CD8-positive, alpha-beta memory T cell (primary cell): ENCODE measurements at places on chromosomes 11 and 22. TPM values are rescaled to one million over a fixed set of nuclear protein-coding genes. Genes with fewer than 3 reads are reported as not detected.
A peak's percentile ranks its signal among the peaks of the same experiment; 100 is the strongest.

- H3K36me3 ChIP-seq = no peaks in the 10 kb centered on the region
- H3K27ac ChIP-seq = no peak overlapping the region
- H3K27me3 ChIP-seq = peaks cover 7% of the 10 kb centered on the region
- no peak overlapping the region for H3K4me3 ChIP-seq
Measured at GRCh38 chr11:60431251-60431650, 1.9 kb downstream of the MS4A5 start.

GRCh38 chr22:40542821-40543540 is 93.5 kb downstream of the MRTFA start:
- no peak overlapping the region for H3K4me3 ChIP-seq
- no peak overlapping the region for H3K27ac ChIP-seq
- H3K4me1 ChIP-seq = no peaks in the 10 kb centered on the region
- no peaks in the 10 kb centered on the region for H3K27me3 ChIP-seq
- no peaks in the 10 kb centered on the region for H3K36me3 ChIP-seq

The PCF11 gene
- total RNA-seq = 63.7 TPM

DNA sequence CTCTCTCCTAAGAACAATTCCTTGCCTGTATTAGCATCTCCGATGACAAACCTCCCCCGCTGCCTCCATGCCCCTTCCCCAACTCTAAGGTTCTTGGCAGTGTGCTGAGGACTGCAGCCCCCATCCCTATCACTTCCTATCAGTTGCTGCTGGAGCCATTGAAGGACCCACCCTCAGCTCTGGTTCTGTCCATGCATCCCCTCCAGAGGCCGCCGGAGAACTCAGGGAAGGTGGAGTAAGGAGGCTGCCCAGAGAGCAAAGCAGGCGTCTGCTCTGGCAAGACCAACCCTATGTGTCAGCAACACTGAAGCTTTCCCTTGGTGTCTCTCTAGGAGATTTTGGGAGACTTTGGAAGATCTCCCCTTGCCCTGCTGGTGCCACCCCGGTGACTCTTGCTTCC is 1139.5 kb downstream of the TBC1D22A start:
- no peak overlapping the region for H3K4me3 ChIP-seq
- H3K36me3 ChIP-seq = no peaks in the 10 kb centered on the region
- H3K4me1 ChIP-seq = no peaks in the 10 kb centered on the region
- H3K27ac ChIP-seq = no peak overlapping the region

The PHETA2 gene
- 3.1 TPM for total RNA-seq

- H3K36me3 ChIP-seq = no peaks in the 10 kb centered on the region
- no peak for DNase-seq
- H3K27ac ChIP-seq = no peak overlapping the region
- no peaks in the 10 kb centered on the region for H3K4me1 ChIP-seq
- no peak overlapping the region for H3K4me3 ChIP-seq
Measured at GRCh38 chr11:97772705-97773104, 1248.0 kb upstream of the CNTN5 start.

The MUC2 gene
- total RNA-seq = not detected

DNA sequence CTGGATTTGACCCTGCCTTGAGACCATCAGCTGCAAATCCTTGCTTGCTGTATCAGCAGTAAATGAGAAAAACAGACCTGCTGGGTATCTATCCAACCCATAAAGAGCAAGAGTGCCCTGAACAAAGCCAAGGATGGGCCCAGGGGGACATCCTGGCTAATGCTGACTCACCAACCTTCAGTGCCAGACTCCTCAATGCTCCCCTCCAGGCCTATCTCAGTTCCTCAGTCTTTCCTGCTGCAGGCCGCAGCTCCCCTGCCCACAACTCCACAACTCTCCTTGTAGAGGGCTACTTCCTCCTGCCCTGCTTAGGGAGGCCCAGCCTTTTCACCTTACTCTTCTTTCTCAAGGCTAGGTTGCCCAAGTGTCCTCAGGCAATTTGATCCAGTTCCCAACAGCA is 2.6 kb downstream of the LAMTOR1 start:
- H3K27ac ChIP-seq = no peak overlapping the region
- peaks cover 31% of the 10 kb centered on the region for H3K4me1 ChIP-seq
- H3K27me3 ChIP-seq = no peaks in the 10 kb centered on the region
- H3K36me3 ChIP-seq = peaks cover 25% of the 10 kb centered on the region
- no peak for DNase-seq

The OR8G5 gene
- total RNA-seq = not detected

DNA sequence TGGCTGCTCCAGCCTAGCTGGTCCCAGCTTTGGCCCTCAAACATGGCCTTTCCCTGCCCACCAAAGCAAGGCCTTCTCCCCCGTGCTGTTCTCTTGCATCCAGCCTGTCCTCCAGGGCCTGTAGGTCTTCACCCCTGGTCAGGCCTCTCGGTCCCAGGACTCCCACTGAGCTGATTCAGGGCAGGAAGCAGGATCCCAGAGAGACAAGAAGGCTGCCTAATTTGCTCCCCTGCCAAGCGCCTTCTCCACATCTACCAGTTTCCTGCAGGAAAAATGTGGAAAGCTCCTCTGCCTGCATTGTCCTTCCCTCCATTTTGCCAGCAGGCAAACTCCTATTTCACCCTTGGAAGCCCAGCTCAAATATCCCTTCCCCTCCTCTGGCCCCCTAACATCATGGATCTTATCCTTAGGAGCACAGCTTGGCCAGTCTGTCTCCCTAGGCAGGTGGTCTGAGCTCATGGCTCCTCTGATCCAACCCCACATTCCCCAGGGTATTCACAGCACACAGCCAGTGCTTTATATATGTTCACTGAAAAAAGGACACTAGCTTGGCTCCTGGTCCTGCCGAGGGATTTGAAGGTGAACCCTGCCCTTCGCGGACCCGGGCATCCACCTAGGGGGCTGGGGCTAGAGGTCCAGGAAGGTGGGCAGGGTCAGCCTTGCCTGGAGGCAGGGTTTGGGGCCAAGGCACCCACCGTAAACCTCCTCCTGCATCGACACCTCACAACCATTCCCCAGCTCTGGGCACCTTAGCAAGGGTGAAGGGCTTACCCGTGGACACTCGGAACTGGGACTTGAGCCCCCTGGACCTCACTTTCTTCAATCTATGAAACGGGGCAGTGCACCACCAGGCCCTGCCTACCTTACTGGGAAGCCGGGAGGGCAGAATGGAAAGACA is 968 bp downstream of the RHBDD3 start:
- H3K4me3 ChIP-seq = peak overlapping the region; percentile 100
- H3K36me3 ChIP-seq = no peaks in the 10 kb centered on the region

The NRIP3 gene
- 2.2 TPM for total RNA-seq

GRCh38 chr11:35036639-35037038 is 102.3 kb upstream of the CD44 start:
- DNase-seq = no peak
- peaks cover 24% of the 10 kb centered on the region for H3K4me1 ChIP-seq
- no peaks in the 10 kb centered on the region for H3K36me3 ChIP-seq

The MYRF gene
- 0.70 TPM for total RNA-seq

- no peaks in the 10 kb centered on the region for H3K4me1 ChIP-seq
- H3K27me3 ChIP-seq = no peaks in the 10 kb centered on the region
- H3K27ac ChIP-seq = no peak overlapping the region
- no peaks in the 10 kb centered on the region for H3K36me3 ChIP-seq
- no peak for DNase-seq
Measured at GRCh38 chr11:122187373-122188165, 71.6 kb upstream of the BLID start.

GRCh38 chr22:49716441-49716840 is 111.2 kb downstream of the BRD1 start:
- no peak overlapping the region for H3K27ac ChIP-seq
- H3K36me3 ChIP-seq = no peaks in the 10 kb centered on the region
- no peak overlapping the region for H3K4me3 ChIP-seq
- peaks cover 5% of the 10 kb centered on the region for H3K27me3 ChIP-seq
- no peaks in the 10 kb centered on the region for H3K4me1 ChIP-seq

The LDLRAD3 gene
- 0.09 TPM for total RNA-seq

- no peak overlapping the region for H3K4me3 ChIP-seq
- no peak overlapping the region for H3K27ac ChIP-seq
- no peak for DNase-seq
- H3K36me3 ChIP-seq = no peaks in the 10 kb centered on the region
- H3K27me3 ChIP-seq = no peaks in the 10 kb centered on the region
Measured at GRCh38 chr11:110519796-110520195, 90.0 kb downstream of the FDX1 start.

GRCh38 chr11:45252134-45252856 is 33.8 kb downstream of the SYT13 start:
- no peak for DNase-seq
- no peak overlapping the region for H3K4me3 ChIP-seq
- no peaks in the 10 kb centered on the region for H3K36me3 ChIP-seq
- no peak overlapping the region for H3K27ac ChIP-seq

DNA sequence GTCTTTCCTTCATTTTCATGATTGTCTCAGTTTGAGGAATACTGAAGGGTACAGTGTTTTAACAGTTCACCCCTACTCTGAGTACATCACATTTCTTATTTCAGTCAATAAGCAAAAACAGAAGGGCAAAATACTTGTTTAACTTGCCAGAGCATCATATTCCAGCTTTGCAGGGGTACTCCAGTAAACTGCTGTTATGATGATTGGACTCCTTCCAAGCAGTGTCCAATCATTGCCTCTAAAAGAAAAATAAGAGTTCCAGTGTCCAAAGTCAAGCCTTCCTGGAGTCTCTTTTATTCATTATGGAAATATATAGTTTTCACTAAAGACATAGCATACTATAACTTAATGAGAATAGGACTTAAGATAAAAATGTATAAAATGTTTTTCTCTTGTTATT is 105.1 kb downstream of the FANCF start:
- H3K4me1 ChIP-seq = no peaks in the 10 kb centered on the region
- H3K4me3 ChIP-seq = no peak overlapping the region
- H3K36me3 ChIP-seq = no peaks in the 10 kb centered on the region
- H3K27me3 ChIP-seq = no peaks in the 10 kb centered on the region
- H3K27ac ChIP-seq = no peak overlapping the region
- no peak for DNase-seq

The PRG3 gene
- not detected for total RNA-seq

DNA sequence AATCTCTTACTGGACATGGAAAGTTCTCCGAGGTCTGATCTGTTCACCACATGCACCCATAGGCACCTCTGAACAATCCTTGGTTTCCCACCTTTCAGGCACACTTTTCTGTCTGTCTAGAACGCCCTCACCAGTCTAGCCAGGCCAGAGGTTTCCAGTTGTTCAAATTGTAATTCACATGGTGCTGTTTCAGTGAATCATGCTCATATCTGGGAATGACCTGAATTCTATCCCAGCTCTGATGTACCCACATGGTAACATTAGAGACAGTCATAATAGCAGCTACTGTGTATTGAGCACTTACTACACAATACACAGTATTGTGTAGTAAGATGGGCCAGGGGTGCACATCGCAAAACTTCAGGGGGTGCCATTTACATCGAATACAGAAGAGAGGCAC is 138.2 kb downstream of the COMMD9 start:
- no peak for DNase-seq
- H3K4me1 ChIP-seq = no peaks in the 10 kb centered on the region
- no peaks in the 10 kb centered on the region for H3K36me3 ChIP-seq
- peaks cover 3% of the 10 kb centered on the region for H3K27me3 ChIP-seq

- peak overlapping the region; percentile 94 for H3K27ac ChIP-seq
- peak; percentile 21 for DNase-seq
- H3K27me3 ChIP-seq = no peaks in the 10 kb centered on the region
- H3K4me1 ChIP-seq = peaks cover 63% of the 10 kb centered on the region
Measured at GRCh38 chr11:93740031-93740729, 1.1 kb downstream of the TAF1D start.

DNA sequence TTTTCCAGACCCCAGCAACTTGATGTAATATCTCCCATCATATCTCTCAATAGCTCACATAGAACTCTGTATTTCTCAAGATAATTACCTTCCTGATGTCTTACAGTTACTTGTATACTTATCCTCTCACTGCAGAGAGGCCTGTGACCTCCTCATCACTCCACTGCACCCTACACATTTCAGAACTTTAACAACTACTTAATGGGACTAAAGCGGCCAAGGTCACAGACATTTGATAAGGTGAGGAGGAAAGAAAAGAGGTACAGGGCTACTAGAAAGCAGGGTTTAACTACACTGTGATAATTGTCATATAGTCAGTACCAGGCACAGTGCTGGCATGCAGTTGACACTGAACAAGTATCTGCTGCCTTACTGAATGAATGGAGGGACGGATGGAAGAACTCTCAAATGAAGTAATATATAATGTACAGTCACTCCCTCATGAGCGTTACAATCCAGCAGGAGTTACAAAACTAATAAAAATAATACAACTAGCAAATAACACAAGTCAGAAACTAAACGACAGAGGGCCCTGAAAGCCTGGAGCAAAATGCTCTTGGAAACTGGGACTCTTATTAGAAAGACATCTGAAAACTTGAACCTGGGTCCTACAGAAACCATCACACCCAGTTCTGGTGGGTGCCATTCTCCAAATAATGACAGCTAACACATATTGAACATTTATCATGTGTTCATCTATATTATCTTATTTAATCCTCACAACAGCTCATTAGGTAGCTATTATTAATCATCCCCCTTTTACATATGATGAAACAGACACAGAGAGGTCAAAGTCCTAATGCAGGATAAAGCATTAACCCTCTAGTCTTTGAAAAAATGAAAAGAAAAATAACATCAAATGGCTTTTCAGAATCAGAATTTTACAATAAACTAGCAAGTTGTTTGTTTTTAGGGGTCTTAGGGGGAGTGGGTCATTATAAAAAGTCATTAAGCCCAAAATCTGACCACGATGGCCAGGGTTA is 14.3 kb downstream of the PI4KA start:
- DNase-seq = no peak
- H3K27ac ChIP-seq = no peak overlapping the region
- no peak overlapping the region for H3K4me3 ChIP-seq
- H3K27me3 ChIP-seq = no peaks in the 10 kb centered on the region

GRCh38 chr11:98874050-98874449 is 146.7 kb upstream of the CNTN5 start:
- no peaks in the 10 kb centered on the region for H3K4me1 ChIP-seq
- no peak for DNase-seq
- H3K36me3 ChIP-seq = no peaks in the 10 kb centered on the region
- no peaks in the 10 kb centered on the region for H3K27me3 ChIP-seq

The LGALS1 gene
- 204 TPM for total RNA-seq

The ALDH3B1 gene
- total RNA-seq = 0.20 TPM

DNA sequence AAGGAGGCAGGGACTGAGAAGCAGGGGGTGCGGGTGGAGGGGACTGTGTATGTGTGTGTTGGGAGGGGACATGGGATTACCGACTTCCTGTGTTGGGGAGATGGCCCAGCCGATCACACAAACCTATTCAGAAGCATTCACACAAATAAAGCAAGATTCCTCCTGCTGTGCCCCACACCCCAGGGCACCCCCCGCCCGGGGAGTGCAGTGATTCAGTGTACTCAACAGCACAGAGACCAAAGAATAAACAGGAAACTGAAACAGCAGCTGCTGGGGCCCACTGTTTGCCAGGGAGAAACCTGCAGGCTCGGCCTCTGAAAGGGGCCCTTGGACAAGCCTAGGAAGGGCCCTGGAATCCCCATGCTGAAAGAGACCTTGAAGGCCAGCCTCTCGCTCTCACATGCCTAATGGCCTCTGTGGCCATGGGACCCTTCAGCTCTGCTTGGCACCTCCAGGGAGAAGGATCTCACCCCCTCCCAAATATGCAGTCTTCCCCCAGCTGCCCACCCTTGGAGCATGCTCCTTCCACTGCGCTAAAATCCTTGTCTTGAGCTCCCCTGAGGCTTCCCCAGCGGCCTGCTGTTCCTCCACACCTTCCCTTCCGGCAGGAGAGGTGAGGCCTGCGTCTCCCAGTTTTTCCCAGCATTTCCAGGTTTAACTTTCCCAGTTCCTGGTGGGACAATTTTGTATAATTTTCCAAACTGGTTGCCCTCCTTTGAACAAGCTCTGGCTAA is 72.9 kb downstream of the CSNK2A3 start:
- no peak overlapping the region for H3K27ac ChIP-seq
- no peak for DNase-seq
- no peaks in the 10 kb centered on the region for H3K36me3 ChIP-seq
- no peaks in the 10 kb centered on the region for H3K4me1 ChIP-seq

- peaks cover 44% of the 10 kb centered on the region for H3K36me3 ChIP-seq
- peaks cover 5% of the 10 kb centered on the region for H3K27me3 ChIP-seq
- no peak overlapping the region for H3K27ac ChIP-seq
- H3K4me3 ChIP-seq = no peak overlapping the region
- DNase-seq = no peak
Measured at GRCh38 chr22:20952544-20953341, 14.3 kb upstream of the AIFM3 start.
